Dorsolateral prefrontal cortex (tissue), 122 donors: ENCODE measurements at places on chromosomes 5 and 9. TPM values are rescaled to one million over a fixed set of nuclear protein-coding genes. Genes with fewer than 3 reads are reported as not detected.

Gene IL13
- total RNA-seq: 0.45 TPM

DNA sequence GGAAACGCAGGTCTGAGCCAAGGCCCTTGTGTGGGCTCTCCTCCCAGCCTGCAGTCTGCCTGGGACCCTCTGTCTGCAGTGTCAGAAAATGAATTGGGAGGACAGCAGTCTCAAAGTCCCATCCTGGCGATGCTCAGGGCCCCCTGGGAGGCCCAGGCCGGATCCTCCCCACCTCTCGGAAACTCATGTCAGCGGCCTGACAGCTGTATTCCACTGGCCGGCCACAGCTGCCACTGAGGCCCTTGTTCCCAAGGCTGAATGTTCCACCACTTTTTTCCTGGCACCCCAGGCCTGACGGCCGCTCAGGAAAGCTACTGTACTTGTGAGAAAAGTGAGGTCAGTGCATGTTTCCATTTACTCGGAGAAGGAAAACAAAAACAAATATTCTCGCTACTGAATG lies 180.0 kb downstream of the FGF18 start:
- DNase-seq: no peak

Gene DOLK
- 8.4 TPM for total RNA-seq

DNA sequence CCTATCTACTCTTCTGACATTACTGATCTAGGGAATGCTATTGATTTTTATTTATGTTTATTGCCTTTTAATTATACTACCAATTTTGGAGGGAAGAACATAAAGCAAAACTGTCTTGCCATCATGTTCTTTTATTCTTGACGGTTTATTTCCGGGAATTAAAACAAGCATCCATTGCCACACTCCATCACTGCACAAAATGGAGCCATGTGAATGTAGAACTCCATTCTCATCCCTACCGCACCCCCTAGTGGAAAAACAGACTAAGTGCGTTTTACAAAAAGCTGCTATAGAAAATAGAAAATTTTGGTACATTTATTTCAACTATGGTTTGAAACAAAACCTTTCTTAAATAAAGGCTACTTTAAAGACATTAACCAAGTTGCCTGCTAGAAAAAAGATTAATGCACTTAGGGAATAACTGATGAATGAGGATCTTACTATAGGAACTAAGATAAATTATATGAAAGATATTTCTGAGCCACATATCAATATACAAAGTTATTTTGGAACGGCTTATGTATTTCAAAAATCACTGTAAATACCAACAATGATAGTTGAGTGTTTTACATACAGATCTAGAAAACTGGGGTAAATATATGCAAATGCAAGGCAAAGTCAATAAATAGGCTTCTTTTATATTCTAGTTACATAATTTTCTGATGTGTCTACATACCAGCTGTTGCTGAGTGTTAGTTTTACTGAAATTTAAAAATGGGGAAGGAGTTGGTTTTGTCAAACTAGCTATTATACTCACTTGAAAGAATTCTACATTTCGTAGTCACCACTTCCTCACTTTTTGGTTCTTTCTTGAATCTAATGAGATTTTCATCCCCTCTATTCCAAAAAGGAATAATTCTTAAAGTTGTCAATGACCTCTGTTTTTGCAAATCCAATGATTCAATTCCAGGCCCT lies 26.5 kb downstream of the OXCT1 start:
- no peak for DNase-seq

Gene PGM5
- total RNA-seq: 8.1 TPM

DNA sequence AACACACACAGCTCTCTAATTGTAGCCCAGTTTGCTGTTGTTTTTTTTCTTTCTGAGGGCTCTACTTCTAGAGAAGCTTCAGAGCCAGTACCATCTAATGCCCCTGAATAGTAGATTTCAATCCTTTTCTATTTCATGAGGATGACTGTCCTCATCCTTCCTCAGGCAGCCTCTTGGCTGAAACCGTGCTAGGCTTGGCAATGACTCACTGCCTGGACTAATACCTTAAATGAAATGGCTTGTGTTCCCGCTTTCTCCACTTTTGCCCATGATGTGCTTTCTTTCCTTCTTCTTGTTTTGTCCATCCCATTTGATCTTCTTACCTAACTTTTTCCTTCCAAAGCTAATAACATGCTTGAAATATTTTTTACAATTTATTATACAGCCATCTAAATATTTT lies 80.1 kb downstream of the ITGA1 start:
- no peak for DNase-seq

Gene FYB1
- 14.8 TPM for total RNA-seq

GRCh38 chr9:18490641-18491370 lies 16.9 kb downstream of the ADAMTSL1 start:
- DNase-seq: no peak

DNA sequence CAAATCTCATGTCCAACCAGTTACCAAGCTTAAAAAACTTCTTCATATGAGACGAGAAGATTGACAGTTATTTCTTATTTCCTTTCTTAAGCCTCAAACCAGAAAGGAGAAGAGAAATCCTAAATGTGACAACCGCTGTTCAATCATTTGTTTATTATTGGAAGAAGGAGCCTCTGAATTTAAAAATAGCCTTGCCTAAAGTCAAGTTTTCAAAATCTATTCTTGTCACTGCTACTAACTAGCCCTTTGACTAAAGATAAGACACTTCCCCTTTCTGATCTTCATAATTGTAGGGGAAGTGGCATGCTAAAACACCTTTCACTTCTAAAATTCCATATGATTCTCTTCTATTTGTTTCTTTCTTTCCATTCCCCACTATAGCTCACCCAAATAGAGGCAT lies 106.2 kb upstream of the EMB start:
- no peak for DNase-seq

Gene SPATA31E1
- total RNA-seq: not detected

DNA sequence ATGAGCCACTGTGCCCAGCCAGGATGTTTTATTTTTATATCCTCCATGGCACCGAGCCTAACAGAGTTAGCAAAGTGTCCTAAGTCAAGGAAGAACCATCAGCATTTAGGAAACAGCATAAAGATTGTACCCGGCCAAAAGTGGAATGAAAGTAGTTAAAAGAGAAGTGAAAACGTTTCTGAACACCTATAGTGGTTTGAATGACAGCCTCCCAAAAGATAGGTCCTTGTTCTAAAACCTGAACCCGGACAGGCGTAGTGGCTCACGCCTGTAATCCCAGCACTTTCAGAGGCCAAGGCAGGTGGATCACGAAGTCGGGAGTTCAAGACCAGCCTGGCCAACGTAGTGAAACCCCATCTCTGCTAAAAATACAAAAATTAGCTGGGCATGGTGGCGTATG lies 37.4 kb downstream of the ZFAND5 start:
- no peak for DNase-seq

DNA sequence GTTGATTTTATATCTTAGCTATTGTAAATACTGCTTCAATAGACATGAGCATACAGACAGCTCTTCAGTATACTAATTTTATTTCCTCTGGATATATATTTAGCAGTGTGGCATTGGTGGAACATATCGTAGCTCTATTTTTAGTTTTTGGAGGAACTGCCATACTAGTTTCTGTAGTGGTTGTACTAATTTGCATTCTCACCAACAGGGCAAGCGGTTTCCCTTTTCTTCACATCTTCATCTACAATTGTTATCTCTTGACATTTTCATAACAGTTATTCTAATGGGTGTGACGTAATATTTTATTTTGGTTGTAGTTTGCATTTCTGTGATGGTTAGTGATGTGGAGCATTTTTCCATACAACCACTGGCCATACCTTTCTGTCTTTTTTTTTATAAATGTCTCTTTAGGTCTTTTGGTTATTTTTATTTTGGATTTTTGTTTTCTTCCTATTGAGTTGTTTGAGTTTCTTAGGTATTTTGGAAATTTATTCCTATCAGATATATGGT lies 32.5 kb downstream of the TAF11L14 start:
- no peak for DNase-seq

DNA sequence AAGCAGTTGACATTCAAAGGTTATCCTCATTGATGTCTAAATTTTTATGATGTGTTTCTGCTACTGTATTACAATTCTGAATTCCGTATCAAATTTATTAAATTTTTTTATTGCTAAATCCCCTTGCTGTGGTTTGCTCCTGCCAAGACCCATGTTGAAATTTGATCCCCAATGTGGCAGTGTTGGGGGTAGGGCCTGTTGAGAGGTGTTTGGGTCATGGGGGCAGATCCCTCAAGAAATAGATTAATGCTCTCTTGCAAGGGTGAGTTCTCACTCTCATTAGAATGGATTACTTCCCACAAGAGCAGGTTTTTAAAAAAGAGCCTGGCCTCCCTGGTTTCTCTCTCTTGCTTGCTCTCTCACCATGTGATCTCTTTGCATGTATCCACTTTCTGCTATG lies 434.5 kb upstream of the POU5F2 start:
- DNase-seq: no peak

Gene NOP16
- total RNA-seq: 16.3 TPM

DNA sequence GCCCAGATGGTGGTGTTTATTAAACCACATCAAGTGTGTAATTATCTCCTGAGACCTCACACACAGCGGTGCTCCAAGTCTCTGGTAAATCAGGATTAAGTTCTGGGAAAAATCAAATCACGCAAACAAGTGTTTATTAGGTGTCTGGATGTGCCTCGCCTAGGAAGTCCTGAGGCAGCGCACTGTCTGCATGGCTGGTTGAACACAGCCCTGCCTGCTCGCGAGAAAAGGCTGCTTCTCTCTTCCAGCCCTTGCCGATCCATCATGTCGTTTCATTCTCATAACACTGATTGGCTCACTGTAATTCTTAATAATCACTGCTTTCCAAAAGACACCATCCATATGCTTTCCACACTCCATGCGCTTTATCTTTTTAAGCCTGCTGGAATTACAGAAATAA lies 229.6 kb upstream of the DAP start:
- no peak for DNase-seq

- DNase-seq: no peak
Measured at GRCh38 chr5:111741278-111741677, 15.7 kb downstream of the NREP start.

DNA sequence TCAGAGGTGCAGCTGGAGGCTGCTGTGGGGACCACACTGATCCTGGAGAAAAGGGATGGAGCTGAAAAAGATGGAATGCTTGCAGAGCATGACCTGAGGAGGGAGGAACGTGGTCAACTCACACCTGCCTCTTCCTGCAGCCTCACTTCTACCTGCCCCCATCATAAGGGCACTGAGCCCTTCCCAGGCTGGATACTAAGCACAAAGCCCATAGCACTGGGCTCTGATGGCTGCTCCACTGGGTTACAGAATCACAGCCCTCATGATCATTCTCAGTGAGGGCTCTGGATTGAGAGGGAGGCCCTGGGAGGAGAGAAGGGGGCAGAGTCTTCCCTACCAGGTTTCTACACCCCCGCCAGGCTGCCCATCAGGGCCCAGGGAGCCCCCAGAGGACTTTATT lies 5.9 kb upstream of the SLC6A7 start:
- no peak for DNase-seq

Gene PCDHGA1
- total RNA-seq: 4.3 TPM

Gene C7
- total RNA-seq: 18.6 TPM

Gene SOHLH1
- total RNA-seq: 20.9 TPM

DNA sequence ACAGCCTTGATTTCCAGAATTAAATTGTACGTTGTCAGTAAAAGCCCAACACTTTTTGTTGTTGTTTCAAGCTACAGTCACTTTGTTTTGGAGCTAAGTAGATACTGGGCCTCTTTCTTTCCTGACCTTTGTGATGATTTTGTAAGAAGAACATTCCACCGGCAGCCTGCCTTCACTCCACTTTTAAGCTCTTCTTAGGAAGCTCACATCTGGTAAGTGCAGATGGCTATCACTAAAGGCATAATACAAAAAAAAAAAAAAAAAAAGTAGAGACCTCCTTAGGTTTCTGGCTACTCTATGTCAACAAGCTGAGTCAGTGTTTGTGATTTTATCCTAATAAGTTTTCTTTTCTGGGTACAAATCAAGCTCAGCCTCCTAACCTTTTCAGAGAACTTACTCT lies 1922.1 kb upstream of the WWC1 start:
- DNase-seq: no peak

Gene FREM1
- 4.4 TPM for total RNA-seq

Gene PTGR1
- total RNA-seq: 72.2 TPM

DNA sequence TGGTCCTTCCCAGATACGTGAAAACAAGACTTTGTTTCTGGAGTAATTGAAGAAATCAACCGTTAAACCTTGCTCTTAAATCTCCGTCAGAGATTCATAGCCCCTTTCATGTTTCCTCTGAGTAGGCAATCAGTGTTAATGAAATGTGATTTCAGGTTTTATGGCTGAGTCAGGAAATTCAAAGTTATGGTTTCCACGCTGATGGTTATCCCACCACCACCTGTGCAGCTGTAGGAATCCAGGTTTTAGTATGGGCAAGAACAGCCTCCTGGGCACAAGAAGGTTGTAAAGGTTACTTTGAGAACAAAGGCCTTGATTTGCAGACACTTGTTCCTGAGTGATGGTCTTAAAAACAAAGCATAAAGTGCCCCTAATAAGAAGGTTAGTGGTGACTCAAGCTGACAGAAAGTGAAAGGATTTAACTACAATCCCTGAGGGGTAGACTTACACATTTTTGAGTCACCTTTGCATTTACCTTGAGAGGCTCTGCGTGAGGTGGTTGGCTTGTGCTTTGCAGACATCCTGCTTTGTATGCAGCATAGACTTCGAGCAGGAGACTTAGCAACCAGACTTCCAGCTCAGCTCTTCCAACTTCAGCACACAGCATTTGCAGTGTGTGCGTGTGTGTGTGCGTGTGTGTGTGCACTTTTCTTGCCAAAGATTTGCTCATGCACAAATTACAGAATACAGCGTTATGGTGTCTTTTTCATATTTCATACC lies 159.6 kb downstream of the TLE4 start:
- DNase-seq: no peak
